ENCODE measurements at places on chromosomes 5 and 9. TPM values are rescaled to one million over a fixed set of nuclear protein-coding genes. Genes with fewer than 3 reads are reported as not detected.

DNA sequence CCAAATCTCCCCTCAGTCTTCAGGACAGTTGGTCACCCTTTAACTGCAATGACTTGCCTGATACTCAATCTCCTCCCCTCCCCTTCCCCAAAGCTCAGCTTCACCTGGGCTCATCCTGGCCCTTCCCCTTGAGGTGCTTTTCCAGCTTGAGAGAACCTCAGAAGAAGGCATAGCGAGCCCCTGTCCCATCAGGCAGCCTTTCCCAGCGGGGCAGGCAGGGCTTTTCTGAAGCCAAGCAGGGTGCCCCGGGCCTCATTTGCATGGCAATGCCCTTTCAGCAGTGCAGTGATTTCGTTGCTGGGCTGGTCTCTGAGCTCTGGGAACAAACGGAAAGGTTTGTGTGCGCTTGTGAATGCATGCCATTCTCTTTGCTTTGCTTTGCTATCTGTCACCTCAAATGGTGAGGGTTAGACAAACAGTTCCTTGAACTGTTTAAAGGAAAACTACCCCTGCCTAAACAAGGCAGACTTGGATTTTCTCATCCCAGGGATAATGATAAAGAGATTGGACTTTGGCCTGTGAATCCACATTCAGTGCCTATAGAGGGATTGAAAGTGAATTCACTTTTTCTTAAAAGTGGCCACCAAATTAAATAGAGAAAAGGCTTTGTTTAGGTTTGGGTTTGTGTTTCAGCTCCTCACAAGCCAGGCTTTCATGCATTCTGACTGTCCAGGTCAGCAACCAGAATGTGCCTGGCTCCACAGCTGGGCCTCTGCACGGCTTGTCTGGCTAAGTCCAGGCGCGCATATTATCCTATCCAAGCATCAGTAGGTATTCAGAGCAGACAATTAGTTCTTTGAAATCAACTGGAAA lies 165.3 kb downstream of the ZNF608 start:
- DNase-seq: no peak

DNA sequence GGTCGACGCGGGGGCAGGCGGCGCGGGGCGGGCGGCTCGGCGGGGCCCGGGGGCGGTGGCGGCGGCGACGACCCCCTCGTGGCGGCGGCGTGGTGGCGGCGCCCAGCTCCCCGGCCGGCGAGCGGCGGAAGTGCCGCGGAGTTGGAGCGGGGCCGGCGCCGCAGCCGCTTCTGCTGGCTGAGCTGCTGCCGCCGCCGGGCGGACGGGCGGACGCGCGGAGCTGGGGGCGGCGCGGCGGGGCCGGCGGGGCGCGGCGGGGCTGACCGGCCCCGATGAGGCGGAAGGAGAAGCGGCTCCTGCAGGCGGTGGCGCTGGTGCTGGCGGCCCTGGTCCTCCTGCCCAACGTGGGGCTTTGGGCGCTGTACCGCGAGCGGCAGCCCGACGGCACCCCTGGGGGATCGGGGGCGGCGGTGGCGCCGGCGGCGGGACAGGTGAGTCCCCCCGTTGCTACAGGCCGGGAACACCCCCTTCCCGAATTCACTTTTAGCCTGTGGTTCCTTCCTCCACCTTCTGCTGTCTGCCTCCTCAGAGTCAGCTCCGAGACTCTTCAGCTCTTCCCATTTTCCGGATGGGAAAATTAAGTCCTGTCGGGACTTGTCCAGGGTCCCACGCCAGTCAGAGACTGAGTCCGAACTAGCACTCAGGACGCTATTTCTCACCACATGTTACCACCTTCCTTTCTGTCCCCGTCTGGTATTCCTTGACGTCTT lies at the start of gene GALNT10:
GALNT10 (plus strand) TSS at position 139 of the 710 bp plus-strand sequence; CDS start at position 273, 134 bp downstream.
- DNase-seq: no peak

DNA sequence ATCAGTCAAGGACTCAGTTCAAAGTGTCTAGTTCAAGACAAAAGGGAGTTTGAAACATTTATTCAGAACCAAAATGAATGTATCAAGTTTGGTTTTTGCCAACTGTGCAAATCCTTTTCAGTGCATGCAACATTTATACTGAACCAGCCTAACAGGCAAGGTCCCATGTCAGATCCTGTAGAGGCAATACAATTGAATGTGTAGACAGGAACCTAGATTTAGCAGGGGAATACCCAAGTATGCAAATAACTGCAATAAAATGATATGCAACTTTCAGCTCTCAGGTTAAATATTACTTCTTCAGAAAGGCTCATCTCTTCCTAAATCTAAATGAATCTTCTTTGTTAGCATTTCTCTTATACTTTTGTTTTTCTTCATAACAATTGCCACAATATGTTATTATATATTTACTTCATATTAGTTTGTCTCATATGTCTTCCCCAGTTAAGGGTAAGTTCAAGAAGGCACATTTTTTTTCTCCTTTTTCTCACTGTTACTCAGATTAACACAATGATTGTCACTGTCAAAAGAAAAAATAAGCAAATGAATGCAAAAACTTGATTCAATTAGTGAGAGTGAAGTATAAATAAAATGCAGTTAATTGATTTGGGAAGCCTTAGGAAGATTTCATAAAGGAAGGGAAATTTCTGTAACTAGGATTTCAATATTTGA lies 163.9 kb upstream of the RASA1 start:
- DNase-seq: no peak

DNA sequence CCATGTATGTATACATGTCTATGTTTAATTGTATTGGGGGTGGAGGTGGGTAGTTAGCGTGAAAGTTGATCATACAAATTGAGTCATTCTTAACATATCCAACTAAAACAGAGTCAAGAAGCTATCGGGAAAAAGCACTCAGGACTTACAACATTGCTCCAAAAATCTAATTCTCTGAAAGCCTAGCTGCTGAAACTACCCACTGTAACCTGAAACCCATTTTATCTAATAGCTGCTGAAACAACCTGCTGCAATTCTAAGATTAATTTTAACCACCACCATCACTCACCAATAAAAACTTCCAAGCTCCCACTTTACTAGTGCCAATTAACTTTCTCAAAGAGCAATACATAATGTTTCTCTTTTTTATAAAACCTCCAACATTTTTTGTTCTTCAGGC lies 32.2 kb downstream of the KCNV2 start:
- no peak for DNase-seq

DNA sequence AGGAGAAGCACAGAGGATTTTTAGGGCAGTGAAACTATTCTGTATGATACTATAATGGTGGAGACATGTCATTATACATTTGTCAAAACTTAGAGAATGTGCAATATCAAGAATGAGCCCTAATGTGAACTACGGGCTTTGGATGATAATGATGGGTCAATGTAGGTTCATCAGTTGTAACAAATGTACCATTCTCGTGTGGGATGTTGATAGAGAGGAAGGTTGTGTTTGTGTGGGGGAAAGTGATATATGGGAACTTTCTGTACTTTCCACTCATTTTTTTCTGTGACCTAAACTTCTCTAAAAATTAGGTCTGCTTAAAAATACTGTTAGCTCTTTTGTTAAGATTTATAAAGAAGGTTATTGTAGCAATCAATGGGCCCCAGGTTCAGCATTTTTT lies 138.9 kb downstream of the SPATA31D1 start:
- no peak for DNase-seq

DNA sequence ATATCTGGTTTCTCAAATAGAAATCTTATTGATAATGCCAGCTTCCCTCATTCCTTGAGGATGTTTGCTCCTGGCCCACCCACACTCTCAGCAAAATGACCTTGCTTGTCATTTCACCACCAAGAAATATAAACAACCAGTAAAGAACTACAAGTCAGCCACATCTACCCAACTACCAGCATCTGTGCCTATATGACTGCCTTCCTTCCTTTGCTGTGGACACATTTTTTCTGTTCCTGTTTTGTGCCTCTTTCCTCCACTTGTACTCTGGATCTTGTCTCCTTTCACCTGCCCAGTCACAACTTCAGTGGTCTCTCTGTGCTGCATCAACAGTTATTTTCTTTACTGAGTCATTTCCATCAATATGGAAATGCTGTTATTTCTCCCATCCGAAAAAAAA lies 20.3 kb downstream of the KIF2A start:
- no peak for DNase-seq

- DNase-seq: no peak
Measured at GRCh38 chr9:95261890-95262289, 55.6 kb downstream of the FANCC start.

DNA sequence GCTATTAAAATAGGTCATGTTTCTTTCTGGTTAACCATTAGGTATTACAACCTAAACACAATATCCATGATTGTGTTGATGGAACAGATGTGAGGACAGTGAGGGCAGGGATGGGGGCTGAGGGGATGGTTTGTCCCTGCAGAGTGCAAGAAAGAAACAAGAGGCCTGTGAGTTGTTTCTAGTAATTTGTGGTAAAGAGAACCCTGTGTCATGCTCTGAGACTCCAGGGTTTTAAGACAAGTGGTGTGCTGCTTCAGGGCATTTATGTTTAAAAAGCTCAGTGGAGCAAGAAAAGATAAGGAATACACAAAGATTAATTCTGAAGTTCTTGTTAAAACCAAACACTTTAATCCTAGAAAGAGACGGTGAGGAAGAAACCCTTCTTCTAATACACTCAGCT lies 656.5 kb downstream of the TLE1 start:
- no peak for DNase-seq

- no peak for DNase-seq
Measured at GRCh38 chr9:136572828-136573625, 27.2 kb upstream of the NOTCH1 start.

GRCh38 chr9:135864447-135865049 lies 42.8 kb downstream of the CAMSAP1 start:
- DNase-seq: peak; percentile 27

GRCh38 chr5:58898538-58898937 lies 315.7 kb downstream of the RAB3C start:
- DNase-seq: no peak

GRCh38 chr5:139796061-139796806 lies 626 bp downstream of the PSD2 start:
- DNase-seq: no peak

GRCh38 chr5:40736103-40736875 lies 19.5 kb downstream of the TTC33 start:
- peak; percentile 47 for DNase-seq

DNA sequence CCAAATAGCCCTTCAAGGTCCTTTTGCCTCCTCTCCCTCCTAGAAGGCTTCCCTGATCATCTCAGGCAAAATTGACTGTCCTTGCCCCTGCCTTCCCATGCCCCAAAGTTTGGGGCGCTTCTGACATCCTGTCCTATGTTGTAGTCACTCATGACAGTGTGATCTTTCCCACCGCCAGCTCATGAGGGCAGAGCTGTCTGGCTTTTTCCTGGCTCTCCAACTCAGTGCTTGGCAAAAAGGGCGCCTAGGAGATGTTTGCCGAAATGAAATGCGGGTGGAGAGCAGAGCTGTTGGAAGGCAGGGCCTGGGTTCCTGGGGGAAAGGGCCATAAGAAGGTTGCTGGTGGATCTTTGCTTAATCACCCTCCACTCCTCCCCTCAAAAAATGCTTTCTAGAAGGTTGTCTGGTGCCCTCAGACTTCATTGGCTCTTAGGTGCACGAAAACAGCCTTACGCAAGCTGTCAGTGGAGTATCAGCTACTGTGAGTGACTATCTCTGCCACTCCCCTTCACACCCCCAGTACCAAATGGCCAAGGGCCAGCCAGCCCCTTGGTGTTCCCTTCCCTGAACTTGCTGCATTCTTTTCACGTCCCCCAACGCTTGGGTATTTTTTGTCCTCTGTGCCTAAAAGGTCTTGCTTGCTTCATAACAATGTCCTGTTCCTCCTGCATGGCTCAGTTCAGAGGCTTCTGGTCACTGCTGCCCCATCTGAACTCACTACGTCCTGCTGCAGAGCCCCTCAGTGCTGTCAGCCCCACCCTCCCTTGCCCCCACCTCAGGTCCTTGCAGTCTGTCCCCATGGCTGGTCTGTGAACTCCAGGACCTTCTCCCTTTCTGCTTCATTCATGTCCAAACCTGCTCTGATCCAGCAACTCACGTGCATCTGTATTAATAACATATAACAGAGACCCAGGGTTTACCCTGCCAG lies 2.6 kb upstream of the SLC25A51 start:
- no peak for DNase-seq

GRCh38 chr9:89845862-89846261 lies 241.1 kb downstream of the GADD45G start:
- no peak for DNase-seq

GRCh38 chr5:140221697-140222223 lies 46.8 kb downstream of the CYSTM1 start:
- no peak for DNase-seq

DNA sequence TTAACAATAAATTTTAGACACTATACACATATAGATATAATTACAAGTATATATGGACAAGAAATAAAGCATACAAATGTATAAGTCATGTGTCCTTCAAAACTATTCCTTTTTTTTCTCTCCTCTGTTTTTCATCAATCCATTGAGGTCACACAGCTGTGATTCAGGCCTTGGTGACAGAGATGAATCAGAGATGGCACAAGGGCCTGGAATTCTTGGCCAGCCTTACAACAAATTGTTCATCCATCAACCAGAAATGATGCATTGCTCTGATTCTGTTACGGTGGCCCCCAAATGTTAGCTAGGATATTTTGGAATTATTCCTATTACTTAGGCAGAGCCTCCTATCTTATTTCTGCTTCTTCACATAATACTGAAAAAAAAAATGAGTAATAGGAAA lies 108.7 kb upstream of the MPDZ start:
- no peak for DNase-seq

DNA sequence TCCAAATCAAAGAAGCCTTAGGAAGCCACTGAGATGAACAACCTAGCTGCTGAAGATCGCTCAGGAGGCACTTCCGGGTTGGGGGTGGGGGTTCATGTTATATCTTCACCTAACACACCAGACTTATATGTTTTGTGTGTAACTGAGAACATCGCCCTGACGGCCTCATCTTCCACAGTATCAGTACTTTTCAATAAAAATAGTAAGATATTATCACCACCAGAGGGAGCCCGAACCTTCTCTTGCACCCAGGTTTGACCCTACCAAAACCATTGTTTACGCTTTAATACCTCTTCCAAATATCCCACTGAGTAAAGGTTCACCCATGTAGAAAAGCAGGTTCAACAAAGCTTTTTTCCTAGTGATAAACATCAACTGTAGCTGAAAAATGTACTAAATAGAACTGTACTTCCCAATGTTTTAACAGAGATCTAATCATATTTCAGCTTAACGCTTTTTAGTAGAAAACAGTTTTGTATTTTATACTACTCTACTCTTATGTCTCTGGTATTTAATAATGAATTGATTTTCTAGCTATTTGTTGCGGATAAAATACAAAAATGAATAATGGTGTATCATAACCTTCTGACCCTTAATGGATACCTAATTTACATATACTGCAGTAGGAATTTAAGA lies 244.0 kb downstream of the EPB41L4A start:
- DNase-seq: peak; percentile 53

The PCDHGA10 gene
- 3.9 TPM for polyA plus RNA-seq

The ACTBL2 gene
- polyA plus RNA-seq: not detected

The HTR1A gene
- polyA plus RNA-seq: not detected

The TERT gene
- 0.25 TPM for polyA plus RNA-seq

The TTF1 gene
- polyA plus RNA-seq: 20.8 TPM

The VCAN gene
- 295 TPM for polyA plus RNA-seq

The PTGDS gene
- polyA plus RNA-seq: 38.1 TPM

The ADAMTSL1 gene
- polyA plus RNA-seq: 19.2 TPM

The SPATA31C1 gene
- 0.58 TPM for polyA plus RNA-seq

The SPATA31A3 gene
- not detected for polyA plus RNA-seq

The MED10 gene
- polyA plus RNA-seq: 44.1 TPM

The LYRM7 gene
- 15.6 TPM for polyA plus RNA-seq

The PARP8 gene
- 16.4 TPM for polyA plus RNA-seq

The CARTPT gene
- polyA plus RNA-seq: 0.30 TPM

The PCA3 gene
- 1.3 TPM for polyA plus RNA-seq

The ANKRD34B gene
- polyA plus RNA-seq: 0.11 TPM

The FAM163B gene
- polyA plus RNA-seq: 0.49 TPM

The NEUROG1 gene
- not detected for polyA plus RNA-seq
